NCI-H460 (cell line): ENCODE measurements at places on chromosomes 6 and 20. TPM values are rescaled to one million over a fixed set of nuclear protein-coding genes. Genes with fewer than 3 reads are reported as not detected.

BTN1A1 gene
- total RNA-seq = not detected in 2 replicates

LINC00237 gene
- total RNA-seq = not detected in 2 replicates

STMND1 gene
- not detected in 2 replicates for total RNA-seq

NKX2-4 gene
- not detected in 2 replicates for total RNA-seq
